GM13977 (cell line): ENCODE measurements at places on chromosomes 5 and 9.

DNA sequence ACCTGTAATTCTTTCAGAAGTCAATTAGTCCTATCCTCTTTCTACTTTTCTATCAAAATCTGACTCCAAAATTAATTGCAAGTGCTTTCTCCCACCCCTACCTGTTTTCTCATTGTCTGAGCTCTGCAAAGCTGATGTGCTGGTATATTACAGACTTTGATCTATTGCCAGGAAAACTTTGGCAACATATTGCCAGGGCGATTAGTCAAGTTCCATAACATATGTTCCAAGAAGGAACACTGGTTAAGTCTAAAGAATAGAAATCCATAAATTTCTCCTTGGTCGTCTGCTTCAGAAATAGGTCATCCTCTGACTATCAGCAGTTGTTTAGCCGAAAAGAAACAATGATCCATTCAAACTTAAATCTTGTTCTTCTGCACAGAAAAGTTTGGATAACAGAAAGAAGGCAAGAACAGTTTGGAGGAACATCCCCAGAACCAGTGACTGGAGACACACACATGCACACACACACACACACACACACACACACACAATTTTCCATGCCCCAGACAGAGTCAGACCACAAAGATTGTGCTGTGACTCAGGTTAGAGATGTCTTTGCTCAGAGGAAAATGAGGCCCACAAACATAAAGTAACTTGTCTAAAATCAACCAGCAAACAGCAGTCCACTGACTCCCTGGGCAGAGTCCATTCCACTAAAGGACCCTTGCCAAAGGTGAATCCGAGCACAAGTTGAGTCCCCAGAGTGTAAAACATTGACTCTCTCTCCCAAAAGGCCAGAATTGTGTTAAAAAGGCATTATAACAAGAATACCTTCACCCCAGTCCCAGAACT lies 202.1 kb downstream of the DEPDC1B start:
- DNase-seq, result no peak

- DNase-seq, result no peak
Measured at GRCh38 chr9:134316449-134317160, 9.7 kb upstream of the RXRA start.

DNA sequence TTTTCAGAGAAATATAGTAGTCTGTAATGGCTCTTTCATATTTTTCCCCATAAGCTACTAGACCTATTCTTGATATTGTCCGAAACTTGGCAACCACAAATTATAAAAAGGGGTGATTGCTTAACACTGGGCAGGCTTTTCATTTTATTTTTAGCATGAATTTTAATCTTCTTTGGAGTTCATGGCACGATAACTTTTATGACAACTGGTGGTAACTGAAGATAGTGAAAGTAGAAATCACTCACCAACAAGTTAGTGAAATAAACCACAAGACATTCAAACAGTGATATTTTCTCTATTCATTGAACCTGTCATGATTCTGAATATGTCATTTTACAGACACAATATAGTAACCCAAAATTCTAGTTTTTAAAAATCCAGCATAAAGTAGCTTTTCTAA lies 213.9 kb downstream of the PRDM9 start:
- no peak for DNase-seq

DNA sequence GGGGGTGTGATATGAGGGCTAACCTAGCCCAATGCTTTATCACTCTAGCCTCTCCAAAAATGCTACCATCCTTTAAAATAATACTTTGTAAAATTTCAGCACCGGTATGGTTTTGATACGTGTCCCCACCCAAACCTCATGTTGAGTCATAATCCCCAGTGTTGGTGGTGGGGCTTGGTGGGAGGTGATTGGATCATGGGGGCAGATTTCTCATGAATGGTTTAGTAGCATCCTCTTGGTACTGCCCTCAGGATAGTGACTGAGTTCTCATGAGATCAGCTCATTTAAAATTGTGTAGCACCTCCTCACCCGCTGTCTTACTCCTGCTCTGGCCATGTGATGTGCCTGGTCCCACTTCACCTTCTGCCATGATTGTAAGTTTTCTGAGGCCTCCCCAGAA lies 35.0 kb upstream of the ANKH start:
- no peak for DNase-seq

DNA sequence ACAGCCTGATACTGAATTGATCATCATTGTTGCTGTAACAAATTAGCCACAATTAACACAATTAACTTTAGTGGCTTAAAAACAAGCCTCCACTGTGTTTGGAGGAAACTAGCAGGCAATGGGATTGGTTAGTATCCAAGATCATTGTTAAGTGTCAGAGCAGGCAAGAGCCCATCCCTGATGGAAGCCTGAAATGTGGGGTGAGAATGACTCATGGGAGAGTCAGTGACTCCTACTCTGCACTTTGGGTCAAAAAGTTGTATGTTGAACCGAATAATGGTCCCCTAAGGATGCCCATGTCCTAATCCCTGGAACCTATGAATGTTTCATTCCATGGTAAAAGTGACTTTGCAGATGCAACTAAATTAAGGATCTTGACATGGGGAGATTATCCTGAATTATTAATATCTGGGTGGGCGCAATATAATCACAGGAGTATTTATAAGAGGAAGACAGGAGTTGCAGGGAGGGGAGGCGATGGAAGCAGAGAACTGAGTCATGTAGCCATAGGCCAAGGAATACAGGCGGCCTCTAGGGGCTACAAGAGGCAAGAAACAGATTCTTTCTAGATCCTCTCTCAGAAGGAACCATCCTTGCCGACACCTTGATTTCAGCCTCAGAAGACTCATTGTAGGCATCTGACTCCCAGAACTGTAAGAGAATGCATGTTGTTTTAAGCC lies 28.8 kb downstream of the ALG2 start:
- no peak for DNase-seq

DNA sequence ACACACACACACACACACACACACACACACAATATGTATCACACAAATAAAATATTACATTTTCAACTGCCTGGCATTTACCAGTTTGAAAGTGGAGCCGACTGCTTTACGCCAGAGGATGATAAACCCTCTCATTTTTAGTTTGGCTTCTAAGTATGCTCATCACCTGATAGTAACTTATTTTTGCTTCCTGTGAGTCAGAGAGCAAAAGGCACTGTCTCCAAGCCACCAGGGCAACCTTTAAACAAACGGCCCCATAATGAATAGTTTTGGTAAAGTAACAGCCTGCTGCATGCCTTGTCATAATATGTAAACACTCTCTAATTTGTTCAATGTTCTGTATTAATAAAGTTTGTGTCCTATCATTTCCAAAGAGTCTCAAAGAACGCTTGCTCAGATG lies 26.9 kb downstream of the KLF4 start:
- no peak for DNase-seq

- DNase-seq, result no peak
Measured at GRCh38 chr9:119998614-119999013, 581.4 kb downstream of the CDK5RAP2 start.
